Fibroblast of skin of scalp (primary cell): ENCODE measurements at places on chromosomes 16 and 17.

DNA sequence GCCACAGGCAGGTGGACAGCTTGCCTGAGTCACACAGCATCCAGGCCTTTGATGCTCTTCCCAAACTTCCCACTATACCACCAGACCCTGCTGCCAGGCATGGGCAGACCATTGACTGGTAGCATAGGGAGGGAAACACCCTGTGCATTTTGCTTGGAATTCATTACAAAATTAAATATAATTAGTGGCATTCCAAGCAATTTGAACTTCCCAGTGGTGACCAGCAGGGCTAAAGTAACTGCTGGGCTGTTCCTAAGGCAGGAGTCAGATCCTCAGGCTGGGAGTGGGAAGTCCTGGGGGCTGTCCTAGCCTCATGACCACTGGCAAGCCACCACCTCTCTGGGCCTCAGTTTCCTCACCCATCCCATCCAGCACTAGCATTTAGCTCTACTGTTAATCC is 3.8 kb downstream of the PRR15L start:
- DNase-seq: no peak

GRCh38 chr16:79171931-79172705 is 428.4 kb downstream of the MAF start:
- peak; percentile 9 for DNase-seq

DNA sequence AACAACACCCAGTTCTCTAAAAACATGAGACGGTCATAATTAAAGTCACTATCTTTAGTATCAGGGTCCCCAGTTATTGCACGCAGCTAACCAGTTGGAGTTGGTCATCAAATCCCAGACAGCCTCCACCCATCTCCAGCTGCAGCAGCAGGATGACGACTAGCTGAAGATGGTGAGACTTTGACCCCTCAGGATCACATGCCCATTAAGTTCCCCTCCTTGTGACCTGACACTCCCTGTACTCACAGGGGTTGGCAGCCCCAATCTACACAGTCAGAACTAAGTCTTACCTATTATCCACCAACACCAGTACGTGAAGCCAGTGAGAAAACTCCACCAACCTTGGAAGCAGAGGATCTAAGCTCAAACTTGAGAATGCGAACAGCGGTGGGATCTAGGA is 37.7 kb upstream of the IRX5 start:
- DNase-seq: no peak

DNA sequence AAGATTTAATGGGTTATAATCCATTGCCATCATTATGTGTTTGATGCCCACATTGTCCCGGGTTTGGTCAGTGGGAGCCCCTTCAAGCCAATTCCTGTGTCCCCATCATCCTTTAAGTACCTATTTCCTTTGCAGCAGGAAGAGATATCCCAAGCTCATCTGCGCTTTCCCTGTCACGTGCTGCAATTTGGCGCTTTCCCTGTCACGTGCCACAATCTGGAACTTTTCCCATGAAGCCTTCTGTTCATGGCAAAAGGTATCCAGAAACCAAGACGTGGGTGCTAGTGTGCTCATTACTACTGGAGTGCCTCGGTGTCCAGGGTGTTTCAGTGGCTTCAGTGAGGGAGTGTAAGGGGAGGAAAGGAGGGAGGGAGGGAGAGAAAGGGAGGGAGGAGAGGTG is 168.5 kb downstream of the NPIPB11 start:
- no peak for DNase-seq

DNA sequence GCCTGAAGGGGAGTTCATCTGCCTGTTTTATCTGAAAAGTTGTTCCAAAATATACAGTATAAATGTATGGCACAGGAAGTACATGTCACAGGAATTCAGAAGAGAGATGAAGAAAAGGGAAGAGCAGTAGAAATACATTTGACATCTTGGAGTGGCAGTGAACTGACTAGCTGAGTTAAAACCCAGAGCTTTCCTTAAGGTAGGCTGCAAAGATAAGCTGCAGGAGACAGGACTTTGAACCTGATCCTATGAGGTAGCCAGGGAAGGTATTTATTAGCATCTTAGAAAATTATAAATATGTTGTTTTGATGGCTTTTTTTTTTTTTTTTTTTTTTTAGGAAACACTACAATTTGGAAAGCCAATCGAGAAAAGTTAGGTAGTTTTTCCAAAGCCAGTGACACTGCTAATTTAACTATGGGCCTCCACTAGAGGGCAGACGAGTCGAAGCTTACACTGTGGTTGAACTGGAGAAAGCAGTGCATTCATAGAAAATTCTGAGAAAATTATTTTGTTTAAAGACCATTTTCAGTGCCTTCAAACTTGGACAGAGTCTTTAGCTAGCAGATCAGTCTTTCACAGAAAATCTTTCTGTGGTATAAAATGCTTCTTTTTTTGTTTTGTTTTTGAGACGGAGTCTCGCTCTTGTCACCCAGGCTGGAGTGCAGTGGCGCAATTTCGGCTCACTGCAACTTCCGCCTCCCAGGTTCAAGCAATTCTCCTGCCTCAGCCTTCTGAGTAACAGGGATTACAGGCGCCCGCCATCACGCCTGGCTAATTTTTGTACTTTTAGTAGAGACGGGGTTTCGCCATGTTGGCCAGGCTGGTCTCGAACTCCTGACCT is 122.3 kb downstream of the SSH2 start:
- DNase-seq: peak; percentile 66

DNA sequence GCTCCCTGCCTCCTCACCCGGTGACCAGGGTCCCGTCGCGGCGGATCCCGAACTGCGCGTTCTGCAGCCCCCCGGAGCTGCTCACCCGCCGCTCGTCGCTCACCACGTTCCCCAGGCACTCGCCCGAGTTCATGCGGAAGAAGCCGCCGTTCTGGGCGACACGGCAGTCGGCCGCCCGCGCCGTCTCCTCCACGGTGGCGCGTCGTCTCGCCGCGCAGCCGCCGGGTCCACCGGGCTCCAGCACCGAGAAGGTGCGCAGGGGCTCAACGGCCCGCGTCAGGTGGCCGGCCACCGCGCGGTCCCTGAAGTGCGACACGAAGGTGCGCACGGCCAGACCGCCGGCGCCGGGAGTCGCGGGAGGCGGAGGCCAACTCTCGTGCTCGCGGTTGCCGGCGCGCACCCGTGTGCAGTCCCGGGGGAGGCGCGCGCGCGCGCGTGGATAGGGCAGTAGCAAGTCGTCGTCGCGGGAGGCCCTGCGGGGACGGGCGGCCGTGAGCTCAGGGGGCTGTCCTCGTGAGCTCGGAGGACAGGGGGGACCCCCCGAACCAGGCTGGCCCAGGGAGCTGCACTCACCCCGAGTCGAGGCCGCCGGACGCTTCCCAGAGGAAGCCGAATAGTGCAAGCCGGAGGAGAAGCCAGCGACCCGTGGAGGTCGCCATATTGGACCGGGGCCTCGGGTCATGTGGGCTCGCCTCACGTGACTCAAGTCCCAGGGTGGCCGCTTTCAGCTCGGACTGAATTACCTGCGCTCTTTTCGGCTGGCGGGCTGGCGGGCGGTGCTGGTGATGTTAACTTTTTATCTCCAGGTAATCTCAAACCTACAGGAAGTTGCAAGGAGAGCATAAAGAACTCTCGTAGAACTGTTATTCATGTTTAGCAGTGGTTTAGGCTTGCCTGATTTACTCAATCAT is at the start of gene NAGPA:
NAGPA (minus strand) TSS at position 680 of the 911 bp plus-strand sequence; CDS start at position 659, 21 bp downstream.
- DNase-seq: peak; percentile 86

DNA sequence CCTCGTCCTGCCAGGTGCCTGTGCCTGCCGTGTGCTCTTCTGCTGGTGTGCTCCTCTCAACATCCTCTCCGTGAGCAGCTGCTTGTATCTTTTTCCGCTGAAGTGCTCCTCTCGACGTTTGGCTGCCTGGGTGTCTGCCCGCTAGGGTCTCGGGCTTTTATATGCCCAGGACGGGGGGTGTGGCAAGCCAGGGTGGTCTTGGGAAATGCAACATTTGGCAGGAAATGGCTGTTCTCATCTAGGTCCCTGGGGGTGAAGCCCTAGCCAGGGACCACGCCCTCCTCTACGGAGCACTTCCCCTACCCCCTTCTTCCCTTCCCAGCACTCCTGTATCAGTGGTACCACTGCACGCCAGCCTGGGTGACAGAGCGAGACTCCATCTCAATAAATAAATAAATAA is 49.4 kb downstream of the IQCK start:
- no peak for DNase-seq

DNA sequence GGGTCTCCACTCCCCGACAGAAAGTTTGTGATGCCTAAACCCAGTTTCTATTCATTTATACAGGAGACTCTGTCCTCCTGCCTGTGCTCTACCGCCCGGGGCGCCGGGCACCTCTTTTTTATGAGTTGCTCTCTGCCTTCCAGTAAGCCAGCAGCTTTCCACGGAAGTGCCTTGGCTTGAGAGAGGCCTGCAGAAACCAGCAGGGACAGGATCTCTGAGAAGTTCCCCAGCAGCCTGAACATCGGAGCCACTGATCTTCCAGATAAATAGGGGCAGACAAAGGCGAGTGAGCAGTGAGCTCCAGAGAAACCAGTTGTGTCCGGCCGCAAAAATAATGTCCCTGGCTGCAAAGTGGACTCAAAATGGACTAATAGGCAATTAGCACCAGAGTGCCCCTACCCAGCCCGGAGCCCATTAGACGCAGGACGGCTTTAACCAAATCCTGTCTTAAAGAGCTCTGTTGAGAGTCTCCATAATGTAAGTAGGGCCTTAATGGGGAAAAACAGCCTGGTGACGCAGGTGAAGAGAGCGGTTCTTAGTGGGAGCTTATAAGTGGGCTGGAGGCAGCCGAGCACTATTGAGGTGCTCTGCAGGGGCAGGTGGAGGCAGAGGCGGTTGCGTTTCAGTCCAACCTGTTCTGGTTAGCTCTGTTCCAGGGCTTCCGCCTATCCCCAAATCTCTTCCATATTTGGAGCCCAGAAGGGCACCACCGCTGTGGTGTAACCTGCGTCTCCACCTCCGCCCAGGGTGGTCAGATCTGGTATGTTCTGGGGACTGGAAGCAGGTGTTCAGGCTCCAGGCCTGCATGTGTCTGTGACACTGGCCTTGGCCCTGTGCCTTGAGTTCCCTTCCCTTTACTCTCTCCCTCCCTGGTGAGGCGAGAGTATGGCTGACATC is 74.1 kb downstream of the NT5M start:
- no peak for DNase-seq

- no peak for DNase-seq
Observed at GRCh38 chr17:7285679-7286078, 4.2 kb downstream of the SLC2A4 start.

GRCh38 chr16:57255686-57256415 is 10.8 kb downstream of the ARL2BP start:
- no peak for DNase-seq
